Stimulated activated CD8-positive, alpha-beta memory T cell treated with anti-CD3 and anti-CD28 coated beads, Interleukin-15, amount 100 ng/mL, for 4 hours (primary cell): ENCODE measurements at places on chromosomes 12 and 14.
A peak's percentile ranks its signal among the peaks of the same experiment; 100 is the strongest.

DNA sequence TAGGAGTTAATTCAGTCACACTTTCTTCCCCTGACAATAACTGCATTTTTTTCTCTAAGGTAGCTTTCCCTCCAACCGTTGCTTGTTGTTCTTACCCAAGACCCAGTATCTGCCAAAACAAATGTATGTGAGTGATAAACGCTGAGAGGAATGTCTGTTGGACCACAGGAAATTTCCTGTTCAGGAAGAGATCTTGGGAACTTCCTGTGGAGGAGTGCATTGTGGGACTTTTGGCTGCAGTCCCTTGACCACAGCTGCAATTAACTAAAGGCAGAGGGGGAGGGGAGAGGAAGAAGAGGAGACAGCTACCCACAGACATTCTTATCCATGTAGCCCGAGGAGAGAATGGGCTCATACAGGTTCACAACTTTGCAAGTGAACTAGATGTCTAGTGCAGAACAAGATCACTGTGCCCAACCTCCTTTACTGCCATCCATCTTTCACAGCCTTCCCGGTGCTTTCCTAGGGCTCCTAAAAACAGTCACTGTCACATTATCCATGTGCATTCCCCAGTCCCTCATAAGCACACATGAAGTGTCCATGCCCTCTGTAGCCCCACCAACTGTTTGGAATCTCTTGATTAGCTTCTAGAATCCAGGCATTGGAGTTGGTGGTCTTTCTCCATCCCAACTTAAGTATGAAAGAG is 149.5 kb downstream of the ETV6 start:
- DNase-seq = no peak

- DNase-seq = no peak
These were observed 81.2 kb upstream of the ATP2B1 start for GRCh38 chr12:89789862-89790261.

DNA sequence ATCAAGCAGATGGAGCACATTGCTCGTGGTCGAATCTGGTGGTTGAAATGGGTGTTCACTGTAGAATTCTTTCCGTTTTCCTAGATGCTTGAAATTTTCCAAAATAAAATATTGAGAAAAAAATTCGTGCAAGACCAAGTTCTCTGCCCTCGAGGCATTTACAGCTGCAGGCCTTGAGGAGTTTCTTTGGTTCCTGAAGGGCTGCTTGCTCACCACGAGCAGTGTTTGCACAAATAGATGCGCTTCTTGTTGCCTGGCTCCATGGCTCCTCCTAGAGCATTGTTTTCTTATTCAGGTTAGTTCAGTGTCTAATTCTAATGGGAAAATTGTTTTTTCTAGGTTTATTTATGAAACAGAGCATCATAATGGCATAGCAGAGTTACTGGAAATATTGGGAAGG is 74.5 kb upstream of the DYNC1H1 start:
- DNase-seq = no peak

- no peak for DNase-seq
These were observed 117.3 kb downstream of the ERC1 start for GRCh38 chr12:1108276-1108675.

DNA sequence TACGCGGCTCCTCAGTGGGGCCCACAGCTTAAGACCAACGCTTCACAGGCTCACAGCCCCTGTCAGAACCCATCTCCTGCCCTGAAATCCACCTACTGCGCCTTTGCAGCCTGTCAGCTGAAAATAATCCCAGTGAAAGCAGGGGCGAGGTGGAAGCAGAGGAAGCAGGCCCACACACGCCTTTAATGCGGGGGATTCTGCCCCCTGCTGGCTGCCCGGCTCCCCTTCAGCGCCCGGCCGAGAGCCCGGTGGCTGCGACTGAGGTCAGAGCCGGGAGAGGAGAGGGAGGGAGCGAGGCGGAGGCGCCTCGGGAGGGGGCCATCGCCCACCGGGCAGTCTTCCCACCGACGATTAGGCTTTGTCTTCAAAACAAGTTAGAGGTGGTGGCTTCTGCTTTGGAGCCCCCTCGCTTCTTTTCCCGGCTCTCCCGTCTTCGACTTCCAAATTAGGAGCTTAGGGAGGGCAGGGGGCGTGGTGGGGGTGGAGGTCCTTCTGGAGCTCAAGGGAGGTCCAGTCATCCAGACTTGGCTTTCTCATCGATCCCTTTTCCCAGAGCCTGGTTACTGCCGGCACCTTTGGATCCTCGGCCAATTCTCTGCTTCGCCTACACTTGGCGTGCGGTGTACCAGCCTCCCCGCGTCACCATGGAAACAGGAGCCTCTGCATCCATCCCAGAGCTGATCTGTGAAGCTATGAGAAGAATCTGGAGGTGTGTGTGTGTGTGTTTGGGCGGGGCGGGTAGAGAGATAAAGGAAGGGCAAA is 25.2 kb upstream of the RND1 start:
- DNase-seq = peak; percentile 32

DNA sequence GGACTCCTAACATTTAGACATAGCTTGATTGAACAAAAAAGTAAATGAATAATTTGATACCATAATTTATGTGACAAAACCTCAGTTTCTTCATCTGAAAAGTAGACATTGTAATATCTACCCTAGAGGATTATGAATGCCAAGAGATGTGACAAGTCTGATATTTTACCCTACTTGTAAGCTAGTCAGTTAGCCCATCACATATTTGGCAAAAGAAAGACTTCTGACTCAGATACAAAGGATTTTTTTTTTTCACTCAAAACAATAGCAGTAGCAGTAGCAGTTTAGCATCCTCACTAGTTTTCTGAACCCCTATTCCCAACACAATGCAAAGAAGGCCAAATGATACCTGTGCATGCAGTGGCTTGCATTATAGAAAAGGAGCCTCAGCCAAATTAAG is 377.3 kb upstream of the E2F7 start:
- no peak for DNase-seq

GRCh38 chr12:80565271-80565670 is 121.2 kb downstream of the PTPRQ start:
- DNase-seq = no peak

GRCh38 chr14:32014057-32014456 is 63.0 kb upstream of the ARHGAP5 start:
- no peak for DNase-seq

- no peak for DNase-seq
These were observed 537.3 kb downstream of the TMTC2 start for GRCh38 chr12:83224012-83224411.

DNA sequence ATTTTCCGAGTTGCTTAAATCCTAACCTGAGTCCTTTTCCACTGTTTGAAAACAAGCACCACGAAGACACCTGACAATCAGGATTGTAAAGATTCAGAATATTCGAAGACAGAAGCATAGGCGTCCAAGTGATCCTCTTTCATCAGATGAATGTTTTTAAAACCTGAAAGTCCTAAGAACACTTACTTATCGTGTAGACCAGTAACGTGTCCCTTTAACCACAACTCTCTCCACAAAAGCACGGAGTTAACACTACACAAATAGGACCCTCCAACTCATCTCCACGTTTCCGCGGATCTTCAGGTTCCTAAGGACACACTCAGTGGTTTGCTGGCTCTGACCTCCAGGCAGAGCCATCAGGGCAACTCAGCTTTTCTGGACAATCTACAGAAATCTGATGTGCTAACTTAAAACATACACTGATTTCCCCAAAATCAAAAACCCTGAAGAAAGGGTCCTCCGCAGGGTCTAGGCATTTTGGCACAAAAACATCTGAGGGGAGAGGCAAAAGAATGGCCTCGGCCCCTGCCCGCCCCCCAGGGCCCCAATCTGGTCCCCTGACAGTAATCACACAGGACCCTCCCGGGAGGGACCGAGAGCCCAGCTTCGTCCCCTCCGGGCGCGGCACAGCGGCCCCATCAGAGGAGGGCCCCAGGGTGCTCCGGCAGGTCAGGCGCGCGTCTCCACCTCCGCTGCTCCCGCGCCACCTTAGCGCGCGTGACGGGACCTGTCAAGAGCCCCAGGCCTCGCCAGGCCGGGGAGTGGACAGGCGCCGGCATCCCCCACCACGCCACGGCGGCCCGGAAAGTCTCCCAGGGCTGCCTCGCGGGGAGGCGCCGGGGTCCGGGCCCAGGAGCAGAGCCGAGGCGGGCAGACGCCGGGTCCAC is 925 bp downstream of the DICER1 start:
- DNase-seq = no peak

DNA sequence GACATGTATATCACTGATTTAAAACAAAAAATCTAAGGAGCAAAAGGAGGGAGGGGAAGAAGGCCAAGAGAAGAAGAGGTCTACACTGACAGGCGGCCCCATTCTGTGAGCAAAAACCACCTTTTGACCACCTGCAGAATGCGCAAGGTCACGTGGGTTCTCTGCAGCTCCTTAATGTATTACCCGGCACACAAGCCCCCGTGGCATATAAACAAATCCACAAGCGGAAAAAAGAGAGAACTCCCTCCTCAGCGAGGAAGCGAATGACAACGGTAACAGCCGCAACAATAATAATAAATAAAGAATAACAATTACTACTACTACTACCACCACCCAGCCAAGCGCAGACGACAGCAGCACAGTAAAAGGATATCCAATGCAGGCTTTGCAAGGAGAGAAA is 1.3 kb downstream of the KSR2 start:
- DNase-seq = no peak

DNA sequence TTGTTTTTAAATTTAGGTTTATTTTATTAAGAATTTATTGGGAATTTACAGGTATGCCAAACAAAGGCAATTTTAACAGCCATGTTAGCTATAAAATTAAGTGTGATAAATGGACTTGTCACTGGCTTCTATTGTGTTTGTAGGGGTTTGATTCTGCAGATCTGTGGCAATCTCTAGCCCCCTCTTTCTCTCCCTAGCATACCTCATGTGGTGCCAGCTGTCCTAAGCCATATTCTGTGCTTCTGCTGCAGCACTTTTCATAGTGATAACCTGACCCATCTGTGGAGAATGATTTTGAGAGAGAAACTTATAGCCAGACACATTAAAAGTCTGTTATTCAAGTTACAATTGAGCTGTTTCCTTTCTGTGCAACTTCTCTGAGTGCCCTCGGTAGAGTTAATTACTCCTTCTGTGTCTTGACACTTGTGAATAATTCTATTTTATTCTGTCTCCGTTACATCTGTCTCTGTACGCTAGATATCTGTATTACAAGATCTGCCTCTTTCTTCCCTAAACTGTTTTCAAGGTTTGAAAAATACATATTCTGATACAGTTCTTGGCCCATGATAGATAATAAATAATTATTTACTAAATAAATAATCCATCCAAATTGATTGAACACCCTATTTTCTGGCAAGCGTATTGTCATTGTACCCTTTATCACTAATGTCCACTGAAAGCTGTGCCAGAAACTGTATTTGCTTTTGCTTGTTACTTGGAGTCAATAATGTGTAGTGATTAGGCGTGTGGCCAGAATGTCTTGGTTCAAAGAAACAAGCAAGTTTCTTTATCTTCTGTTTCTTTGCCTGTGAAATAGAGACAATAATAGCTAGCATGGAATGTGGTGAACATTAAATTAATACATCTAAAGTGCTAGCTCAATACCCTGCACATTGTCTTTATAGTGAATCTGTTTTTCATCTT is 40.0 kb downstream of the FRS2 start:
- no peak for DNase-seq

DNA sequence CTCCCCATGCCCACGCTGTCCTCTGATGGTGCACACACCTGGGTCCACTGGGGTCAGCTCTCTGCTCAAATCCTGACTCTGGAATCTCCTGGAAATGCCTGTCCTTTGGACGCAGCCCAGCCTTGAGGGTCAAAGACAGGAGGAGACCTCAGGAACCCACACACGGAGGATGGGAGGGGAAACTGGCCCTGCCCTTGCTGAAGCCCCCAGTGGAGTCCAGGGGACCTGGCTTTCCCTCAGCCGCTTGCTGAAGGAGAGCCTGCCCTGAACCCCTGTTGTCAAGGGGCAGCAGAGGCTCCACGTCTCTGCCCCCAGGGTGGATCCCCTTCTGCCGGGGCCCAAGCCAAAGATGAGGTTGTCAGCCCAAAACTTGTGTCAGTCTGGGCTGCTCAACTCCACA is 16.9 kb downstream of the GALNT9 start:
- DNase-seq = no peak

DNA sequence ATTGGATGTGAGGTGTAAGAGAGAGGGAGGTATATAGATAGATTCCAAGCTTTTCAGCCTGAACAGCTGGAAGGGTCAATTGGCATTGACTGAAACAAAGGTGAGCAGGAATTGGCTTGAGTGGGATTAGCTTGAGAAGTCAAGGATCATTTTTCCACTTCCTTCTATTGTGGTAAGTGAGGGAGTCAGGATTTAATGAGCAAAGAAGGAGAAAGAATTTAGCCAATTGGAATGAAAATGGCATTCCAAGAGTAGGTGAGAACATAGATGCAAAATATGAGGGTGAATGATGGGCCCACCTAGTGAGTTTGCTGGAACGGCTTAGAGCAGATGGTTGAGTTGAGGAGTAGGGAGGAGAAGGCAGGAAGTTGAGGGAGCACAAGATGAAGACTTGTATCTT is 56.5 kb upstream of the ETV6 start:
- DNase-seq = no peak

GRCh38 chr14:49480979-49481498 is 105.1 kb downstream of the RPS29 start:
- no peak for DNase-seq

DNA sequence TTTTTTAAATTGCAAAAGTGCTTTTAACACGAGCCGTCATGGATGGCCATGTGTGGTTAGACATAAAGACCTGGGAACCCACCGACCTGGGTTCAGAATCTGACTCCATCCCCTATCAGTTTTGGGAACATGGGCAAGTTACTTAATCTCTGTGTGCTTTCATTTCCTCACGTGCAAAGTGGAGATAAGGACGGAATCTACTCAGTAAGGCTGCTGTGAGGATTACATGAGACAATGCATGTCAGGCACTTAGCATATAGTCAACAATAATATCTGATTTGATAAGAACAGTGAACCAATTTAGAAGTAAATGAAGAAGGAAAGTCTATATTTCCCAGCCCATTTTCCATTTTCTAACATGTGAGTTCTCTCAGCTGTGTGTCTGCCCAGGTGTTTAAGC is 235.4 kb downstream of the SUDS3 start:
- DNase-seq = no peak

DNA sequence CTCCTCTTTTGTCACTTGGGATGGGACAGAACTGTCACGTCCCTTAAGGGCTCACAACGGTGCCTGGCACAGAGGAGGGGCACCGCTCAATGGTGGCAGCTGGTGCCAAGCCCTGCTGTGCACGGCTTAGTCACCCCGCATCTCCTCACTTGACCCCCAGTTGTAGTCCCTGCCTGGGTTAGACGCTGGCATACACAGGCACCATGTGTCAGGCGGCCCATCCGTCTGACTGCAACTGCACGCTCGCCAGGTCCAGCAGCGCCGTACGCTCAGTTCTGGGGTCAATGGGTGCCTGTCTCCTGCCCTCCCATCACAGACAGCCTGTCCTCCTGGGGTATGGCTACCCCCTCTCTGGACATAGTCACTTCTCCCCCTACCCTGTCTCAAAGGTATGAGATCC is 1.6 kb upstream of the PACS2 start:
- DNase-seq = no peak

- DNase-seq = no peak
These were observed 68.2 kb downstream of the FBXW8 start for GRCh38 chr12:116978791-116979508.

DNA sequence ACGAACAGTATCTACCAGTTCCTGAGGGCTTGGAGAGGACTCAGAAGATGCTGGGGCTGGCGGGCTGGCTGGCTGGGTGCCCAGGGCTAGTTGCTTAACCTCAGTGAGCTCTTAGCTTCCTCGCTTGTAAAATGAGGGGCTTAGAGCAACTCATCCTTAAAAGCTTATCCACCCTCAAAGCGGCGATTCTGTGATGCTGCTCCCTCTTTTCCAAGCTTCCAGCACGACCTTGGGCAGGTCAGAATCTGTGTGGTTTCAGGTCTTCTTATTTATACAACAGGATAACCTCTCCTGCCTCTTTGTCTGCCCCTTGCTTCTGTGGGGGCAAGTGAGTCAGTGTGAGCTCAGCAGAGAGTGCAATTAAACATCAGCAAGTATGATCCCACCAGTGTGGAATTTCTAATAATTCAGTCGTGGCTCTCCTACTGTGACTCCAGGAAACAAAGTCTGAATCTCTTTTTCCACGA is 281.8 kb downstream of the KSR2 start:
- no peak for DNase-seq
